Stimulated activated CD8-positive, alpha-beta memory T cell treated with anti-CD3 and anti-CD28 coated beads, Interleukin-4, amount 100 ng/mL, for 24 hours (primary cell): ENCODE measurements at places on chromosomes 2 and 18.

GRCh38 chr18:41993151-41993550 lies 38.1 kb downstream of the PIK3C3 start:
- DNase-seq, result no peak

DNA sequence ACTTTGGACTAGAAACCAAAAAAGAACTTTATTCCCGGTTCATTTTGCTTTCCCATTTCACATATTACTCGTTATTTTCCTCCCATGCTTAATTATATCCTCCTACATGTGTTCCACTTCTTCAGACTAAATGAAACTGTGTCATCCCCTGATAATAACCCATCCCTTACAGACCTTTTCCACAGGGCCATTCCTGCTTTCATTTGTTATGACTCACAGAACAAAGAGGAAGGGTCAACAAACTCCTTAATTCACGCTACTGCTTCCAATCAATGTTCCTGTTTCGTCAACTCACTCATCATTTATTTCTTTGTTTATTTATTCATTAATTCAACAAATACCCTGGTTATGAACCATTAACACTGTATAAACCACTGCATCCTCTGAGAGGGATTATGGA lies 104.5 kb downstream of the ZEB2 start:
- DNase-seq, result no peak

DNA sequence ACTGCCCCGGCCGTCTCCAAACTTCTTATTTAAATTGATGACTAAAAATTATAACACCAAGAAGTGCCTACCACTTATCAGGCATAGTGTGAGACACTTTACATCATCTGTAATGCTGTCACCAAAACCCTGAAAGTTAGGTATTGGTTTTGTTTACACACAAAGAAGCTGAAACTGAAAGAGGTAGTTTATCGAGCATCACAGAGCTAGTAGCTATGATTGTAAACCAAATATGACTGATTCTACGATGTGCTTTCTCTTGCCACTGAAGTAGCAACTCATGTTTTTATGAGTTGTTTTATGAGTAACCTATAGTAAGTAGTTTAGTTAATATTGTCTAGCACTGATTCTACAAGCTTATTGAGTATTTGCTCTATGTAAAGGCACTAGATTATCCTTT lies 31.5 kb downstream of the DYNC1I2 start:
- no peak for DNase-seq

GRCh38 chr2:37871456-37872191 lies 53.5 kb upstream of the RMDN2 start:
- no peak for DNase-seq

- no peak for DNase-seq
These were observed 231.1 kb upstream of the HS6ST1 start for GRCh38 chr2:128549646-128550260.

- no peak for DNase-seq
These were observed 64.9 kb downstream of the CHST9 start for GRCh38 chr18:27120246-27120645.

- DNase-seq, result no peak
These were observed 488.0 kb upstream of the ZEB2 start for GRCh38 chr2:145007960-145008263.

DNA sequence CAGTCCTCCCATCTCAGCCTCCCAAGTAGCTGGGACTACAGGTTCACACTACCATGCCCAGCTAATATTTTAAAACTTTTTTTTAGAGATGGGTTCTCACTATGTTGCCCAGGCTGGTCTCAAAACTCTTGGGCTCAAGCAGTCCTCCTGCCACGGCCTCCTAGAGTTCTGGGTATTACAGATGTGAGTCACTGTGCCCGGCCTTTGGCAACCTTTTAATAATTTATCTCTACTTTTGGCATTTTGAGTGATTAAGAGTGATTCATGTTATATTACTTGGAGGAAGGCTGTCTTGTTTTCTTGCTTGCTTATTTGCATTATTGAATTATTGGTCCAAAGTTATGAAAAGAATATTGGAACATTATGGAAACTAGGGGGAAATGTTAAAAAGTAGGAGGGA lies 24.3 kb downstream of the NCOA1 start:
- DNase-seq, result no peak

GRCh38 chr18:72819050-72819449 lies 48.7 kb downstream of the NETO1 start:
- DNase-seq, result no peak

GRCh38 chr2:31888550-31888949 lies 122.3 kb downstream of the MEMO1 start:
- DNase-seq, result no peak
